NCI-H187 (cell line): ENCODE measurements at places on chromosomes 7 and 10.

DNA sequence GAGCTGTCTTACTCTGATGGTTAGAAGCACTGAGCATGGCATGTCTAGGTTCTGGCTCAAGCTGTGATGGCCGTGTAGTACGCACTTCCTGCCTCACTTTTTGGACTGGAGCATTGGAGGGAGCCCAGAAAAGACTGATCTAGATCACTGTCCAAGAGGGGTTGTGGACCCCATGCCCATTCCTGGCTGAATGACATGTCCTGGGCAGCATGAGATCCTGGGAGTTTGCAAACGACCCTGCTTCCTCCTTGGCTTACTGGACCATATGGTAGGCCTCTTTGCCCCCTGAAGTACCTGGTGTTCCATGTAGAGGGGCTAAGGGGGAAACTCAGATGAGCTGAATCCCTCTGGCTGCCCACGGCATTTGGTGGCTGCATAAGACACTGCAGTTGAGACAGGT is 36.7 kb downstream of the ARHGAP22 start:
- no peak for DNase-seq

GRCh38 chr7:77800158-77800557 is 1.6 kb downstream of the PHTF2 start:
- no peak for DNase-seq

GRCh38 chr10:94524146-94524545 is 21.4 kb upstream of the HELLS start:
- no peak for DNase-seq

DNA sequence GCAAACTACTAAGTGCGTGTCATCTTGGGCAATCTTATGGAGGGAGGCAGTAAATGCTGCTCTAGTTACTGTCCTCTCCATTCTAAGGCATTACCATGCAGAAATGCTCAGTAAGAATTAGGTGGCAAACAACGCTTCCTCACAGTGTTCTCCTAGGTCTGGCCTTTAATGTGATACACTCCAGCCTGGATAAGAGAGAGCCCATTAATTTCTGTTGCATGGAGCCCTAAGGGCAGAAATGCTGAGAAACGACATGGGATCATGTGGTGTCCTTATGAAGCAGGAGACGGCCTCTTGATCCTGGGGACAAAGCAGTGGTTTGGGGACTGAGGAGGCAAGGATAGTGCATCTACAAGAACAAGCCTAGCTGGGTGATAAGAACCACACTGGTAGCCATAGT is 44.0 kb downstream of the SLC25A13 start:
- DNase-seq = no peak
